ENCODE measurements at places on chromosomes 2 and 18.

DNA sequence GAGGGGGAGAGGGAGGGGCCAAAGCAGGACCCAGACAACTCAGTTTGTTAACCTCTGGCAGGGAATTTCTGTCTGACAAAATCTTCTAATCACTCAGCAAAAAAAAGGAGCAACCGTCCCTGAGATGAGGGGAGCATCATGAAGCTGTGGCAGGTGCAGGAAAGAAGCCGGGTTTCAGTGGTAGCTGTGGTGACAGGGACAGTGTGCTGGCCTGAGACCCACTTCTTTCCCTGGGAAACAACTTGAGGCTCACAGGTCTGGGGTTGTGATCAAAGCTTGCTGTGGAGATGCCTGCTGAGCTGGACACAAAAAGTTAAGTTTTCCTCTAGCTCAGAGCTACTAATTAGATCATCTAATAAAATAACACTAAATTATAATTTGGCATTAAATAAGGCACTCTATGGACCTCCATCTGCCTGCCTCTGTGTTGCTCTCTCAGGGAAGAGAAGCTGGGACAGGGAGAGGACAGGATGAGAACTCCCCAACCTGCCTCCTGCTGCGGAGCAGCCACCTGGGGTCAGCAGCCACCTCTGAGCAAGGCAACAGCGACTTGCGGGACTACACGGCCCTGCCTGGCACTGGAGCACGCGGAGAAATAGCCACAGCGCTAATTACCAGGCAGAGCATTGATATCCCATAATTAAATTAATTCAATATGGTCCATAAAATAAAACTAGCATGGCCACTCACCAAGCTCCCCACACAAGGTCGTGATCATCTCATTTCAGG is 104.6 kb upstream of the TEX51 start:
- no peak for DNase-seq

GRCh38 chr2:113700186-113700841 is 56.1 kb downstream of the SLC35F5 start:
- no peak for DNase-seq

DNA sequence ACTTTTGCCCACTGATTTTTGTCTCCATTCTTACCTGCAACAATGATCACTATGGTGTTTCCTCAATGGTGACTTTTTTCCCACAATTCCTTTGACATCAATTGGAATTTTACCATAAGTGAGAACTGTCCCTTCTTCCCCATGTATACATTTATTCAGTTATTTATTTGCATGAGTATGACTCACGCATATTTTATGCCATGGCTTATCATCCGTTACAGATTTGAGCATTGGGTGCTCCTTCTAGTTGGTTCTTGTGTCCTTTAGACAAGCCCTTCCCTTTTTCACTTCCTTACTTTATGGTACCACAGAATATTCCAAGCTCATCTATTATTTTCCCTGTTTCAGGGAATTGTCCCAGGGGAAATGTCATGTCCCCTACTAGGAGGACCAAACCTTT is 7.6 kb downstream of the COX5B start:
- DNase-seq: no peak

DNA sequence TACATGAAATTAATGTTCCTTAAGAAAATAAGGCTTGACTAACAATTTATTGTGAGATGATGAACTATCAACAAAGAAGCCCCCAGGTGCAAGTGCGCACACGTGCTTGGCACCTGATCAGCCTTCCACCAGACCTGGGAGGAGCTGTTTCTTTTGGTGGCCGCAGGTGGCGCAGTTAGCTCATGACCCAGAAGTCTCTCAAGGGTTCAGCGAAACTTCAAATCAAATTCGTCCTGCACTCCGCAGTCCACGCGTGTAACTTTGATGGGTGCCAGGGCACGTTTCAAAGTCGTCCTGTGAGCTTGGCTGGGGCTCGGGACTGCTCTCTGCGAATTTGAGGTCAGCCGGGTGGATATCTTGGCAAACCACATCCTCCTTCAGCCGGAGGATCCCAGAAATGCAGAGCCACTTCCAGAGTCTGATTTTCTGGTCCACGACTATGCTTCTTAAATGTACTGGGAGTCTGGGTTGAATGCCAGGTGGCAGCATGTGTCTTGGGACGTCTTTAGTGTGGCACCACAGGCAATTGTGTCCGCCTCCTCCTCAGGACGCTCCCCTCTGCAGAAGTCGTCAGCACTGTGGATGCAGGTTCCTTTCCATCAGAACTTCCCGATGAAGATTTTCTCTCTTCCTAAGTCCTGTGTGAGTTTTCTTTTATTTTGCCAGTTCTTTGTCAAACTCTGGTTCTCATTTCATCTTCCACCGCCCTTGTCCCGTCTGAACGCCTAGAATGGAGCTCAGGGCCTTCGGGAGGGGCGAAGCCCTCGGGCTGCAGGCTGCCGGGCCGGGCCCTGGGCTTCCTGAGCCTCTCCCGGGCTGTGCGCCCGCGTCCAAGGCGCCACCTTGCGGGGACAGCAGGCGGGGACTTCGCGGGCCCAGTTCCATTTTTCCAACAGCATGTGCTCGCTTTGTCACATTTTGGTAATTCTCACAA is 61.3 kb upstream of the RAPGEF4 start:
- DNase-seq: peak; percentile 19

DNA sequence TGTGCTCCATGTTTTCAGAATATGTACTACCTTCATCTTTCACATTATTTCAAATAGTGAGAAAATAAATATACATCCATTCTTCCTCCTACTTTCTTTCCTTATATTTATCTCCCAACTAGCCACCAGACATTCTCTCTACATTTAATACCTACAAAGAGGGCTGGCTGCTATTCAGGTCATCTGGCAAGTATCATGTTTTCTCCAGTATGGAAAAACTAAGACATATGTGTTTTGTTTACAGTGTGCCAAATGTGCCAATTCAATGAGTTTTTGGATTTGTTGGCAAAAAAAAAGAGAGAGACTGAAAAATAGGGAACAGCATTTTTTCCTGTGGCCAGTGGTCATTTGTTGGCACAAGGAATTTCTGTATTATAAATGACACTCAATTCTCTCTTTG is 1207.3 kb downstream of the DPP10 start:
- DNase-seq: no peak

DNA sequence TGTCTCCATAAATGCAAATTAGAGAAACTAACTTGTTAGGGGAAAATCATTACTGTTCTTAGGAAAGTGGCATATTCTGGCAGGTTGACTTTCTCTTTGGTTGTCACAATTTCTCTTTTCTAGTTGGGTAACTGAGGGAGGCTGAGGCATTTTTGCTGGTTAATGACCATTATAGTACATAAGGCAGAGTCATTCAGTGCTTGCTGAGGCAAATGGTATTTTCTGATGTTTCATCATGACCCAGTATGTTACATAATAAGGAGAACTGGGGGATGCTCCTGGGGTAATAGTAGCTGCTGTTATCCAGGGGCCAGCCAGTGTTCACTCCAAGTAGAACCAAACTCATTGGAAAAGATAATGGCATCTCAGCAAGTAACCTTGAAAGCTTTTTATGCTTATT is 62.3 kb downstream of the ITGA6 start:
- DNase-seq: no peak

DNA sequence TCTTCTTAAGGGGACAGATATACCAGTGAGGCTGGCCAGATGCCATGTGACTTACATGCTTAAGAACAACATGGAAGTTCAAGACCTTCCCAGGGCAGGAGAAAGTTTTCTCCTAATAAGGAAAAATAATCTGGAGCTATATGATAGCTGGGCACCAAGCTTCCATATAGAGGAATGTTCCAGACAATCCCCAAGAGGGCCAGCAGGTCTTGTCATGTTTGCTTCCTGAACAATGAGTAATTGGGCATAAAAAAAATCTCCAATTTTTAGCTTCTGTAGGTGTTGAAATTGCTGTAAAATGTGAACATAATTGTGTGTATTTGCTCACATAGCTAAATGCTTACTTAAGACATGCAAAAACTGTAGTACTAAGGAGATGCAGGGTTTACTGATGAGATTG is 809.5 kb upstream of the PIK3C3 start:
- no peak for DNase-seq

DNA sequence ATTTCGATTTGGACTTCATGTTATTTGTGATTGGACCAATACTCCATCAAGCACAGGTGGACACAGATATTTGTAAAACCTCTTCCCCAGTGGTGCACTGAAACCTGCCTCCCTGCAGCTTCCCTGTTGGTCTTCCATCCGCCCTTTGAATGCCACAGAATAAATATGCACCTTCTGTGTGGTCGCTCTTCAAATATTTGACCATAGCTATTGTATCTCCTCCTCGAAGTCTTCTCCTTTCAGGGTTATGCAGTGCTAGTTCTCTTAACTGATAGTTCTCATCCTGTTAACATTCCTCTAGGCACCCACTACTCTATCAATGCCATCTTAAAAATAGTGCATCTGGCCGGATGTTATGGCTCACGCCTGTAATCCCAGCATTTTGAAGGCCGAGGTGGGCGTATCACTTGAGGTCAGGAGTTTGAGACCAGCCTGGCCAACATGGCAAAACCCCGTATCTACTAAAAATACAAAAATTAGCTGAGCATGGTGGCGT is 12.5 kb downstream of the SPATS2L start:
- DNase-seq: no peak

Measured in stimulated activated CD4-positive, alpha-beta T cell treated with anti-CD3 and anti-CD28 coated beads, Interleukin-15, amount 100 ng/mL, for 48 hours (primary cell).